Stimulated activated CD8-positive, alpha-beta memory T cell treated with anti-CD3 and anti-CD28 coated beads, Interleukin-15, amount 100 ng/mL, for 48 hours (primary cell): ENCODE measurements at places on chromosomes 3 and 15.

GRCh38 chr3:11514191-11514821 is 129.4 kb downstream of the VGLL4 start:
- DNase-seq: no peak

- DNase-seq: no peak
Measured at GRCh38 chr3:142897807-142898206, 8.9 kb upstream of the PCOLCE2 start.

DNA sequence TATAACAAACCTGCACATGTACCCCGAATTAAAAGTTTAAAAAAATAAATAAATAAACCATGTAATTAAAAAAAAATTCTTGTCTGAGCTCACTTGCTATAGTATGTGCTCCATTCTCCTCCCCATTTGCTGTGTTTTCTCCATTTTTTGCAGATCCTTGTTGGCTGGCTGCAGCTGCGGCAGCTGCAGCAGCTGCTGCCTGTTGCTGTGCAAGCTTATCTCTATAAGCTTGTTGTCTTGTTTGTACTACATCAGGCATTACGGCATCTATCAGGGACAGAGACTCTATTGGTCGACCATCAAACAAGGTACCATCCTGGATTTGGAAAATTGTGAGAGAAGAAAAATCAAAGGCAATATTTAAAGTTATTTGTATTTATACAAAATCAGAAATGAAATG is 145.9 kb downstream of the TBL1XR1 start:
- no peak for DNase-seq

DNA sequence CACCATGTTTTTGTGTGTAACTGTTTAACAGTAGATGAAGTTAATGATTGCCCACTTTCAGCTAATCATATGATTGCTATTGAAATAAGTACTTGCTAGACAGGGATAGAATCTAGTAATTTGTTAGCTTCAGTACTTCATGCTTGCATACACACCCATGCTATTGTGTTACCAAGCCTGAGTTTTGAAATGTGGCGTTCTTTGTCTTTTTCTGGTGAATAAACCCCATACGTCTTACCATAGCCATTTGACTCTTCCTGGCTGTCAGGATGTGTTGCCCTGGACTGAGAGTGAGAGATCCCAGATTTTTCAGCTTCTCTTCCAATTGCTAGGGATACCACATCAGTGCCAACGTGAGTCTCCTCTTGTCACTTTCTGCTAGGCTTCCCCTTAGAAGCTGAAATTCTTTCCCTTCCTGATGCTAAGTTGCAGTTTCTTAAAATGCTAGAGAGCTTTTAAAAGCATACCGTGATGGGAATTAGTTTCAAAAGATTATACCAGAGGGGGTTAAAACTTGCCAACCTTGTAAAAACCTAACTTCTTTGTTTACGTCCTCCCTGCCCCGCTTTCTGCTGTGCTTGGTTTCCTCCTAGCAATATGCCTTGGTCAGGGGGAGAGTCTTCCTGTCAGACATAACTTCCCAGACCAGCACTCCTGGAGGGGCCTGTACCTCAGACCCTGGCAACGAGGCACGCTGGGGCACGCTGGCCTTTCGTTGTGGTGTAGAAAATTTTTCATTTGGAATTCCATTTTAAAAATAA is 62.9 kb upstream of the ULK4 start:
- DNase-seq: no peak

DNA sequence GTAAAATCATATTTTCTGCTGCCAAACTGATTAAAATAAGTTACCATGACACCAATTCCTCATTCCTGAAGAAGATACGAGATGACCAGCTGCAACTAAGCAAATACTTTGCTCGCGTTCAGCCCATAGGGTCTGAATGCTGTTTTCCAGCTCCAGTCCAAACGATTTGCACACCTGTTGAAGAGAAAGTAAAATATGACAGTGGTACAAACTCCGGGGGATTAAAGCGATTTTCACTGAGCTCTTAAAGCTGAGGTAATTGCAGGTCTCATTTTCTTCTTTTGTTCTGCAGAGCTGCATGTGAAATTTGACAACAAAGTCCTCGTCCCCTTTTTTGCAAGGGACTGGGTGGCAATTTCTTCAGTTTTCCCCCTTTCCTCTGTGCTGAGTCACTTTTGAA is 118.4 kb downstream of the NR2F2 start:
- no peak for DNase-seq

DNA sequence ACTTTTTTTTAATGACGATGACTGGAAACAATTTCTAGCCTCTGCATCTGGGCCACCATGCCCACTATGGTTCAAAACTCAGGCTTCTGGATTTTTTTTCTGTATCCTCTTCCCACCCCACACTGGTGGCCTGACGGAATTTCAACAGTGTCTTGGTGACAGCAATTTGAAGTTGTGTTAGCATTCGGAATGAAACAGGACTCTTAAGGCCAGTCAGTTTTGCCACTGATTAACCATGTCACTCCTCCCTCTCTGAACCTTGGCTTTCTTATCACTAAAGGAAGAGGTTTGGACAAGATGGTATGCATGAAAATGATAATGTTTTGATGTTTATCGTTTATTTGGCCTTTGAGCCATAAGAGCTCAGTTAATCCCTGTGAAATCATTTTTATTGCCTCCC is 41.6 kb upstream of the BDH1 start:
- no peak for DNase-seq

GRCh38 chr3:97914388-97914787 is 57.8 kb downstream of the RIOX2 start:
- no peak for DNase-seq

- no peak for DNase-seq
Measured at GRCh38 chr15:90497912-90498311, 31.8 kb upstream of the CRTC3 start.

GRCh38 chr15:80694611-80695098 is 455 bp upstream of the ABHD17C start:
- DNase-seq: no peak

DNA sequence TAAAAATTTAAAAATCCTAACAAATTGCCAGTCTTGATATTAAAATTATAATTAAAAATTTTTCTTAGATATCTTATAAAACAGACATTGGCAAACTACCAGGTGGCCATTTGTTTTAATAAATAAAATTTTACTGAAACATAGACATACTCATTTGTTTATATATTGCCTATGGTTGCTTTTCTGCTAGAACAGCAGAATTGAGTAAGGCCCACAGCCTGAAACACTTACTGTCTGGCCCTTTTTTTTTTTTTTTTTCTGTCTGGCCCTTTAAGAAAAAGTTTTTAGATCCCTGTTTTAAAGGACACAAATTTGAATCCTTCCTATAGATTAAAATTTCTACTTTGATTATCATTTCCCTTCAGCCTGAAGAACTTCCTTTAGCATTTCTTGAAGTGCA is 60.5 kb upstream of the CTDSPL2 start:
- no peak for DNase-seq
